ENCODE measurements at places on chromosomes 2 and 18.

DNA sequence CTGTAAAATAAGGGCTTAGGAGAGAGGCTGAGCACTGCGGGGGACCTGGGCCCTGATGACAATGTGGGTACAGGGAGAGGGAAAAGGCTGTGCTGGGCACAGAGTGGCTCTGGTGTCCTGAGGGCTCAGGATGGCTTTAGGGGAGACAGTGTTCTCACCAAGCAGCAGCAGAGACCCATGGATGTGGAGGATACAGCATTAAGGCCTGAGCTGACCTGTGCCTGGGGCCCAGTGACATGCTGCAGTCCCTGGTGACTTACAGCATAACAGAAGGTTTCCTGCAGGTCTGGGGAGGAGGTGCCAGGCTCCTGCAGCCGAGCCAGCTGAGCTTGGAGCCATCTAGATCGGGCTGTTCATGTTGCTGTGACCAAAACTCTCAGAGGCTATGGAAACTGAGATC lies 191.3 kb upstream of the SMAD2 start:
- no peak for DNase-seq

- DNase-seq: peak; percentile 75
These were observed 14.6 kb upstream of the AFG3L2 start for GRCh38 chr18:12391487-12392165.

DNA sequence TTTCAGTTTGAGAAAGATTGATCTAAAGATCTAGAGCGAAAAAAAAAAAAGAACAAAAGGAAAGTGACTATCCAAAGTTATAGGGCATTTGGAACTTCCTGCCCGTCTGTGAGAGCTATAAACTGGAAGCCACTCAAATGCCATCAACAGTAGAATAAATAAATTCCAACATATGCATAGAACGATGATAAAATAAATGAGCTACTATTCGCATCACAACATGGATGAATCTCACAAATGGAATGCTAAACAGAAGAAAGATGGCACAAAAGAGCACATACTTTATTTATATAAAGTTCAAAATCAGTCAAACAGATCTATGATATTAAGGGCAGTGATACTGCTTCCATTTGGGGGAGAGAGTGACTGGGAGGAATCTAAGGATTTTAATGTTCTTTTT lies 128.8 kb downstream of the TTC32 start:
- no peak for DNase-seq

GRCh38 chr2:235505181-235505741 lies 11.4 kb downstream of the AGAP1 start:
- peak; percentile 50 for DNase-seq

- no peak for DNase-seq
These were observed 17.1 kb upstream of the MC2R start for GRCh38 chr18:13932285-13933025.

GRCh38 chr2:105291981-105292380 lies 37.6 kb downstream of the TGFBRAP1 start:
- DNase-seq: no peak

DNA sequence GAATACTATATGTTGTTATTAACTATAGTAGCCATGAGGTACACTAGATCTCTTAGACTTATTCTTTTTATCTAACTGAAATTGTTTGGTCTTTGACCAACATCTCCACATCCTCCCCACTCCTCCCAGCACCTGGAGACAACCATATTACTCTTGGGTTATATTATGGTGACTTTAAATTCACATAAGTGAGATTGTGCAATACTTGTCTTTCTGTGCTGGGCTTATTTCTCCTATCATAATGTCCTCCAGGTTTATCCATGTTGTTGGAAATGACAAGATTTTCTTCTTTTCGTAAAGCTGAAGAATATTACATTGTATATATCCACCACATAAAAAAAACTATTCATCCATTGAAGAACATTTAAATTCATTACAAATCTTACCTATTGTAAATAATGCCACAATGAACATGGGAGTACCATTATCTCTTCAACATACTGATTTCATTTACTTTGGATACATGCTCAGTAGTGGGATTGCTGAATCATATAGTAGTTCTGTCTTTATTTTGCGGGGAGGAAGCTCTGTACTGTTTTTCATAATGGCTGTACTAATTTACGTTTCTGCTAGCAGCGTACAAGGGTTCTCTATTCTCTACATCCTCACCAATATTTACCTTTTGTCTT lies 159.2 kb upstream of the SCN7A start:
- DNase-seq: no peak

DNA sequence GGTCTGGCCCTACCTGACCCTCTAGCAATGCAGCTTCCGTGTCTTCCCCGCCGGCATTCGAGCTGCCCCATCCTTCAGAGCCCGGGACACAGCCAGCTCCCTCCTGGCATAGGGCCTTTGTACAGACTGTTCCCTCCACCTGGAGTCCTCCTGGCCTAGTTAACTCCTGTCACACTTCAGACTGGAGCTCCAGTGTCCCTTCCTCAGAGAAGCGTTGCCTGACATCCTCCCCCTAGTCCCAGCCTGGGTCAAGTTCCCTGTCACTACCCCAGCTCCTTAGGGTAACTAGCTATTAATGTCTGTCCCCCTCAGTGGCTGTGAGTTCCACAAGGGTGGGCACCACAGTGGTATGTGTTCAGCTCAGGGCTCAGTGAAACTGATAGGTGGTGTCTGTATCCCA lies 45.5 kb upstream of the LOXHD1 start:
- DNase-seq: no peak

DNA sequence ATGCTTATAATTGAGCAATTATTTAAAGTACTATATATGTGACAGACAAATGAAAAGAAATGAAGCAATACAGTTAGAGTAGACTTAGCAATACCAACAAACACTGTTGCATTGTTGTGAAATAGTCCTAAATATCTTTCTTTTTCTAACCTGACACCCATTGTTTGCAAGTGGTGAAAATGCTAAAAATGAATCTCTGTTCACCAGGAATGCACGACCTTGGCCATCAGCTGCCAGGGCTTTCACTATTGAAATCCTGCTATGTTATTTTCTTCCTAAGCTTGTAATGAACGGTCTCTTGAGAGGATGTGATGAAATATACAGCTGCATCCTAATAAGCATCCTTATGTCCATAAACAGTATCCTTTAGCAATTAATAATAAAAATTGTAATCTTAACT lies 136.2 kb upstream of the MGAT5 start:
- DNase-seq: no peak

DNA sequence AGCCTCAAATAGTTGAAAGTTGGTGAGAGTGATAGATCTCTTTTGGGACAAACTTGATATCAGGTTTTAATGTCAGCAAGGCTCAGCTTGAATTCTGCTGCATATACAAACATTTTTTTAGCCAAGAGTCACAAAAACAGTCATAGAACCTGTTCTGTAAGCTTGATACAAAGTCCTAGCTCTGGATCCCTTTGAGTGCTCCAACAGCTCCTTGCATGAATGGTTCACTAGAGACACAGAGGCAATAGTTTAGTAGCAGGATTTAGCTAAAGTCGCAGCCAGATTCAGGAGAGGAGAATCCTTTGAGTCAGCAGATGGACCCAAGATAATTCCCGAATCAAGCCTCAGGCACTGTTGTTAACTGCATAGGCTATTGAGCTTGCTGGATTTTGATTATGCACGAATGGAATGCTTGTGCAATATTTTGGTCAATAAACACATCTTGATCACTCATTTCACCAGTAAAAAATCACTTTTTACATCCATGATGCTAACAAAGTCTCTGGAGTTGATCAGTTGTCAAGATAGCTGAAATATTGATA lies 148.6 kb downstream of the KLHL14 start:
- DNase-seq: no peak

DNA sequence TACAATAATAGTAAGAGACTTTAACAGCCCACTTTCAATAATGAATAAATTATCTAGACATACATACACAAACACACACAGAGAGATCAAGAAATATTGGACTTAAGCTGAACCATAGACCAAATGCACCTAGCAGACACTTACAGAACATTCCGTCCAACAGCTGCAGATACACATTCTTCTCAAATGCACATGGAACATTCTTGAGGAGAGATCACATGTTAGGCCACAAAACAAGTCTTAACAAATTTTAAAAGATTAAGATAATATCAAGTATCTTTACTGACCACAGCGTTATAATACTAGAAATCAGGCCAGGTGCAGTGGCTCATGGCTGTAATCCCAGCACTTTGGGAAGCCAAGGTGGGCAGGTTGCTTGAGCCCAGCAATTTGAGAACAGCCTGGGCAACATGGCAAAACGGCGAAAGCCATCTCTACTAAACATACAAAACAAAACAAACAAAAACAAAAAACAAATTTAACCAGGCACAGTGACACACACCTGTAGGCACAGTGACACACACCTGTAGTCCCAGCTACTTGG lies 7.4 kb downstream of the CERKL start:
- no peak for DNase-seq

- peak; percentile 62 for DNase-seq
These were observed 39.7 kb downstream of the RDH14 start for GRCh38 chr2:18520451-18521425.

- DNase-seq: no peak
These were observed 19.6 kb upstream of the FTCDNL1 start for GRCh38 chr2:199870581-199870980.

DNA sequence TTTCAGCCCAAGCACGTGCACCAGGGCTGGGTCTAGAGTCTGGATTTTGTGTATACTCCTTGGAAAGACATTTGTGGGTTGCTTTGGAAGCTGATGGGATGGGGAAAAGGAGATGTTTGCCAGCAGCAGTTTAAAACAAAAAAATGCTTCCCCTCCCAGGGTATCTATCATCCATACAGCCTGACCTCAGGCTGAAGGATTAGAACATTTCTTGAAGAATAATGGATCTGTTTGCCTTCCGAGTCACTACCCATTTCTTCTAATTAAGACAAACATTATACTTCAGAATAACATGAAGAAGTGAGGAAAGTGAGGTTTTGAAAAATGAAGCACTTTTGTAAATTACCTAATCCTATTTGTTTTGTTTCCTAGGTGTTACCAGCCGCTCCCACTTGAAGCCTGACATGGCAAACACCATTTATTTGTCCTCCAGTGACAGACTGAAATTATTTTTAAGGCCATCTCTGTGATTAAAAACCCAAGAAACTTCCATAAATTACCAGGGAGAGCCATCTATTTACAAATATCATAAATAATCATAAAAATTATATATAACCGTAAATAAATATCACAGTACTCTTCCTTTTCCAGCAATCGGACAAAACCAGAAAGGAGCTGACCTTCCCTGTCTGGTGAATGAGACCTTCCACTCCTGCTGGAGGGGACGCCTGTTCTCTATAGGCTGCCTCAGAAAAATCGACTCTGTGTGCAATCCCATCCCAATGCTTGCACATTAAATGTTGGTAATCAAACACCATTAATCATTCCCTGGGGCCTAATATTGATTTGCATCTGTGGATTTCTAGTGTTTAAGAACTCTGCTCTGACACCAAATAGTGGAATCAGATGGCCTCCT lies 106.8 kb downstream of the C1D start:
- DNase-seq: peak; percentile 3

- DNase-seq: no peak
These were observed 263.0 kb downstream of the NDUFA10 start for GRCh38 chr2:239762106-239762505.

- DNase-seq: no peak
These were observed 9.6 kb downstream of the PTGR3 start for GRCh38 chr18:75199327-75199726.

DNA sequence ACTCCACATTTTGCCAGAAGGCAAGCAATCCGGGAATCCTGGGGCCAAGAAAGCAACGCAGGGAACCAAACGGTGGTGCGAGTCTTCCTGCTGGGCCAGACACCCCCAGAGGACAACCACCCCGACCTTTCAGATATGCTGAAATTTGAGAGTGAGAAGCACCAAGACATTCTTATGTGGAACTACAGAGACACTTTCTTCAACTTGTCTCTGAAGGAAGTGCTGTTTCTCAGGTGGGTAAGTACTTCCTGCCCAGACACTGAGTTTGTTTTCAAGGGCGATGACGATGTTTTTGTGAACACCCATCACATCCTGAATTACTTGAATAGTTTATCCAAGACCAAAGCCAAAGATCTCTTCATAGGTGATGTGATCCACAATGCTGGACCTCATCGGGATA lies 26.8 kb downstream of the B3GNT2 start:
- DNase-seq: no peak

DNA sequence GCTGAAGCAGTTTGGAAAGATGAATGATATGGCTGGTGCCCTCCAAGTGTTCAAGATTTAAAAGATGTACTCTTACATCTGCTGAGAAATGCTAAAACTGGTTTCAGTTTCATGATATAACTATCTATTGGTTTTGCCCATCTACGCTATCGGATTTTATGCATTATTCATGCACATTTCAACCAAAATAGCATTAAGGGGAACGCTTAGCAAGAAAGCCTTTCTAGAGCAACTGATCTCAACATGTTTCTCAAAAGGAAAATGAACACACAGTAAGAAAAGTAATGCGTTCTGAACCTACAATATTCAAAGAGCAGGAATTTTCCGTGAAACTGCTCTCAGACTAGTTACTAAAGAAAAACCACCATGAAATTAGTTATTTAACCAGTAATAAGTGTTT lies 93.9 kb downstream of the CABYR start:
- no peak for DNase-seq

GRCh38 chr2:237734905-237735623 lies 63.5 kb upstream of the RBM44 start:
- no peak for DNase-seq

- DNase-seq: no peak
These were observed 536 bp upstream of the SLC25A12 start for GRCh38 chr2:171894612-171894947.

DNA sequence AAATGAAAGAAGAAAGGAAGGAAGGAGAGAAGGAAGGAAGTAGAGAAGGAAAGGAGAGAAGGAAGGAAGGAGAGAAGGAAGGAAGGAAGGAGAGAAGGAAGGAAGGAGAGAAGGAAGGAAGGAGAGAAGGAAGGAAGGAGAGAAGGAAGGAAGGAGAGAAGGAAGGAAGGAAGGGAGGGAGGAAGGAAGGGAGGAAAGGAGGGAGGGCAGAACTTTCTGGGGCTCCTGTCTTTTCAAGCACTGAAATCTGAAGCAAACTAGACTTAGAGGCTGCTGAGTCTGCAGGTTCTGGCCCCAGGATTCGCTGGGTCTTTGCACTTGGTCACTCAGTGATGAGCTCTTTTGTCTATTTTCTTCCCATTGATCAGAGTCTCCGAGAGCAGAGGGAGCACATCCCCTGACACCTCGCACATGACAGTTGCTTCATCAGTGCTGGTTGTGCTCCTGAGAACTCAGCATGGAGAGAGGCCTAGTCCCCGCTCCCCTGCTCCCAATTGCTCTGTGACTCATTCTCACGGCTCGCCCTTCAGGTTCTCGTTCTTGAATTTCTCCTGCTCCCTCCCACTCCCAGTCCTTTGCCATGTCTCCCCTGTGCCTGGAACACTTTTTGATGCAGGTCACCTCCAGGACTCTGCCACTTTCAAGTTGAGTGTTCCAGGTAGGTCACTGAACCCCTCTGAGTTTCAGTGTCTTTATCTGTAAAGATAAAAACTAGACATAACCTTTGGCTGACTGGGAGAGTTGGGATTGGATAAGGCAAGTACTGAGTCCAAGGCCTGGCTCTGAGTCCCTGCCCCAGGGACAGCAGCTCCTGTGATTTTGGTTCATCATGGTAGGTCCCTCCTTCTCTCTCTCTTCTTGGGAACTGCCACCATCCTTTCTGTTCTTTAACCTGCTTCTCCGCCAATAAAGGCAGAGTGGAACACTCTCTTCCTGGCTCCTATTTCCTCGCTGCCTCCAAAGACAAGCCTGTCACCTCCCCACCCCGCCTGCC lies 55.2 kb downstream of the TNP1 start:
- no peak for DNase-seq

GRCh38 chr18:61079714-61080113 lies 253.5 kb upstream of the CDH20 start:
- DNase-seq: no peak
